Keratinocyte (primary cell): ENCODE measurements at places on chromosomes 4 and X.

GRCh38 chr4:188113156-188113555, 3.8 kb upstream of the TRIML2 start:
- peak; percentile 49 for DNase-seq

- DNase-seq, result no peak
Measured at GRCh38 chr4:1969928-1970723, 38.6 kb downstream of the NELFA start.

DNA sequence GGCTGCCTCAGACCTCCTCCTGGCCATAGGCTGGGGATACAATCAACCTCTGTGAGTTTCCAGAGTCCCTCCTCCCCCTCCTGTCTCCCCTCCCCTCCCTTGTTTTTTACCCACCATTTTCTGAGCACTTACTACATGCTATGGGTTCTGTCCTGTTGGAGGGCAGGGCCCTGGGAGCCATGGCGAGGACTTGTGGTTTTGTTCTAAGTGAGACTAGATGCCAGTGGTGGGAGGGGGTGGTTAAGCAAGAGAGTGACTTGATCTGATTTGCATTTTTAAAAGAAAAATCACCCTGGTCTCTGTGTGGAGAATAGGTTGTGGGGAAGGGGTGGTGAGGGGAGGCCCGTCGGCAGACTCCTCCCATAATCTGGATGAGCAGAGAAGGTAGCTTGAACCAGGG, 39.5 kb downstream of the EFNB1 start:
- no peak for DNase-seq

GRCh38 chr4:119525771-119526712, 102.6 kb downstream of the PDE5A start:
- no peak for DNase-seq

GRCh38 chr4:53777244-53777984, 186.1 kb upstream of the LNX1 start:
- no peak for DNase-seq

DNA sequence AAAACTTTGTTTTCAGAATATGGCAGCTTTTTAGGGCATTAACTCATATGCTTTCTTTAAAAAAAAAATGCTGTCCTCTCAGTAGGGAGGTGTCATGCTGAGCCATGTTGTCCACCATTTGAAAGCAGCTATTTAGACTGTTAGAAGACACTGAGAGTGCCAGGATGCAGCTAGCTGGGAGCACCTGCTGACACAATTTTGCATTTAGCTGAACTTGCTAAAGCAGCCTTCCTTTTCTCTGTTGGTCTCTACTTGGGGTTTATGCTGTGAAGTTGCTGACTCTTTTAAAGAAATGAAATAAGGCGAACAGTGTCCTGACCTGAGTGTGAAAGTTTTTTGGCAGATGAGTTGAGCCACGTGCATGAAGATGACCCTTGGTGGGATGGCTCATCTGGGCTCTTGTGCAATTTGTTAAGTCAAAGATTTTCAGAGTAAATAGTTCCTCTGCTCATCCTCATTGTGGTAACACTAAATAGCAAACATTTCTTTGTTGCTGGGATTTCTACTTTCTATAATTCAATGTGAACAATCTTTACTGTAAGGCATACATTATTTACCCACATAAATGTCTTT, 64.5 kb downstream of the CDS1 start:
- no peak for DNase-seq
